ENCODE measurements at places on chromosomes 13 and 19. TPM values are rescaled to one million over a fixed set of nuclear protein-coding genes. Genes with fewer than 3 reads are reported as not detected.

FOXO1 gene
- total RNA-seq = 21.8 TPM

GRCh38 chr13:86324191-86324590 lies 525.0 kb upstream of the SLITRK6 start:
- no peak for DNase-seq

DNA sequence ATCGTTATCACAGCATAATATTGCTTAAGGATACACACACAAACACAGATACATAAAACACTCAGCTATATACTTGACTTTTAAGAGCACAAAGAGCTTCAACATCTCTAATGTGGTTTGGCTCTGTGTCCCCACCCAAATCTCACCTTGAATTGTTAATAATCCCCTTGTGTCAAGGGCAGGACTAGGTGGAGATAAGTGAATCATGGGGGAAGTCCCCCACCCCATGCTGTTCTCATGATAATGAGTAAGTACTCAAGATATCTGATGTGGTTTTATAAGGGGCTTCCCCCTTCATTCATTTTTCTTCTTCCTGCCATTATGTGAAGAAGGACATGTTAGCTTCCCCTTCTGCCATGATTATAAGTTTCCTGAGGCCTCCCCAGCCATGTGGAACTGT lies 481.4 kb downstream of the PCDH9 start:
- DNase-seq = no peak

DNA sequence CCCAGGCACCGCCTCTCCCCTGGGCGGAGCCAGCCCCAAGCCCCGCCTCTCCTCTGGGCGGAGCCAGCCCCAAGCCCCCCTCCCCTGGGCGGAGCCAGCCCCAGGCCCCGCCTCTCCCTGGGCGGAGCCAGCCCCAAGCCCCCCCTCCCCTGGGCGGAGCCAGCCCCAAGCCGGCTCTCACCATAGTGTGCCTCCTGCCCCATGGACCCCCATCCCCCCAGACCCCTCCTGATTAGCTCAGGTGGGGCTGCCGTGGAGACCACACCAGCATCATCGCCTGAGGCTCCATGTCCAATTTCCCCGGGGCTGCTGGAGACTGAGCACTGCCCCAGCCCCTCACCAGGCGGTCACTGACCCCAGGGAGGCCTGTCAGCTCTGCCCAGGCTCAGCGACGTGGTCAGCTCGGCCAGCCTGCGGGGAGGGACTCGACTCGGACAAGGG lies 4.2 kb upstream of the MADCAM1 start:
- no peak for DNase-seq

PRR19 gene
- 0.54 TPM for total RNA-seq

- peak; percentile 24 for DNase-seq
Measured at GRCh38 chr19:30696514-30696913, 324.3 kb downstream of the ZNF536 start.

ADAMTS10 gene
- total RNA-seq = 34.5 TPM

GRCh38 chr19:12272980-12273901 lies 21.4 kb downstream of the ZNF44 start:
- no peak for DNase-seq

GRCh38 chr13:113561417-113562084 lies 23.0 kb upstream of the TFDP1 start:
- DNase-seq = no peak

PRODH2 gene
- not detected for total RNA-seq

COL4A2 gene
- total RNA-seq = 0.27 TPM

- DNase-seq = no peak
Measured at GRCh38 chr13:98761986-98762616, 9.6 kb upstream of the SLC15A1 start.

GPR12 gene
- total RNA-seq = 0.81 TPM

GRCh38 chr13:29511980-29512379 lies 83.5 kb downstream of the SLC7A1 start:
- no peak for DNase-seq

VSTM2B gene
- total RNA-seq = not detected

CEACAM8 gene
- 0.27 TPM for total RNA-seq

DNA sequence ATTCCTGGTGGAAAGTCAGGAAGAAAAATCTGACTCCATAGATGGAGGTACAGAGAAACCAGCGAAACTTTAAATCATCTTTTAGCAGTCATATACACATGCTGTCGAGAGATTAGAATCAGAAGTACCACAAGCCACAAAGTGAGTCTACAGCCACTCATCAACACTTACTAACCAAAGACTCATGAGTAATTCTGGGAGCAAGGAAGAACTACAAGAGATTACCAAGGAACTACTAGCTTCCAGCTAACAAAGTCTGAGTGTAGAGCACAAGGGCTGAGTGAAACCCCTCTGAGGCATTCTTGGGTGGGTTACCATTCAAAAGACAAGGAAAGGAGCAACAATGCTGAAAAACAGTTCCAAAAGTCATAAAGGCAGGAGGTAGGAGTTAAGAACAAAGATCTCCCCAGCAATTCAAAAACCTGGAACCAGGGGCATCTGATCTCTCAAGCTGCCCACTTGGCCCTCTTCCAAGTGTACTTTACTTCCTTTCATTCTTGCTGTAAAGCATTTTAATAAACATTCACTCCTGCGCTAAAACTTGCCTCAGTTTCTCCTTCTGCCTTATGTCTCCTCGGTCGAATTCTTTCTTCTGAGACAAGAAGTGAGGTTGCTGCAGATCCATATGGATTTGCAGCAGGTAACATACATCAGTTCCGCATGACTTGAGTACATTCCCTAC lies 13.0 kb downstream of the RBM26 start:
- DNase-seq = peak; percentile 69

- peak; percentile 19 for DNase-seq
Measured at GRCh38 chr19:46218160-46218559, 11.4 kb upstream of the IGFL1 start.
